ENCODE measurements at places on chromosomes 2 and 18.

DNA sequence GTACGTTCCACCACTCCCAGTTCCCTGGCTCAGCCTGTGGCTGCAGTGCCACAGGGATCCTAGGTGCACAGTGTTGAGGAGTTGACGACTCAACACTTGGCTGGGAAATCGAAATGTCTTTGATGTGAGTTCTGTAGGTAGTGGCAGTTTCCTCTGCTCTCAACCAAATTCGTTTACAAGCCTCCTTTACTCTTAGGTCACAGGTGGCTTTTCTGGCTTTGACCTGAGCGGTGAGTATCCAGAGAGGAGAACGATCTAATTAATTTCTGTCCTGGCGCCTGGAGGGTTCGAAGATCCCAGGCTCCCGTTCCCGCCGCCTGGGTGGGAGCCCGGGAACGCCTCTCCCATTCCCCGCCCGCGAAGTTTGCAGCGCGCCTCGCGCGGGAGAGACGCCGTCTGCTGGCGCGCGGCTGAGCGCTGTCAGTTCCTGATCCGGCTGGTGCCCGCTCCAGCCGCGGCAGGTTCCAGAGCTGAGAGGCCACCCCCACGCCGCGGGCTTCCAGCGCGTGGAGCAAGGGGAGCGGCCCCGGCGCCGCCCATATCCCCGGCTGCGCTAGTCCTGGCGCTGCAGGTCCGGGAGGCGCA lies at the start of gene LAMA3:
LAMA3 (plus strand) TSS at position 423 of the 585 bp plus-strand sequence. CDS start 231 bp downstream, outside the sequence.
- DNase-seq, result no peak

DNA sequence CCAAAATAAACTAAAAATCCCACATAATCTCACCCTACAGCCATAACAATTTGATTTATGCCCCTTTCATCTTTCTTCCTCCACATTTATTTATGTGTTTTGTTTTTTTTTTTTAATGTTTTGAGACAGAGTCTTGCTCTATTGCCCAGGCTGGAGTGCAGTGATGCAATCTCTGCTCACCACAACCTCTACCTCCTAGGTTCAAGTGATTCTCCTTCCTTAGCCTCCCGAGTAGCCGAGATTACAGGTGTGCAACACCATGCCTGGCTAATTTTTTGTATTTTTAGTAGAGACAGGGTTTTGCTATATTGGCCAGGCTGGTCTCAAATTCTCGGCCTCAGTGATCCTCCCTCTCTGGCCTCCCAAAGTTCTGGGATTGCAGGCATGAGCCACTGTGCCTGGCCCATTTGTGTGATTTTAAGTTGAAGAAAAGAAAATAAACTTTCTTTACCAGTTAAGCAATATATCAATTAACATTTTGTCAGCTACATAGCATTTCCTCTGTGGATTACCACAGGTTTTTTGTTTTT lies 35.9 kb upstream of the LPIN2 start:
- DNase-seq, result no peak

GRCh38 chr2:108243566-108243965 lies 3.8 kb downstream of the SULT1C3 start:
- DNase-seq, result no peak

- DNase-seq, result no peak
Measured at GRCh38 chr18:54611816-54612215, 20.8 kb downstream of the DYNAP start.

DNA sequence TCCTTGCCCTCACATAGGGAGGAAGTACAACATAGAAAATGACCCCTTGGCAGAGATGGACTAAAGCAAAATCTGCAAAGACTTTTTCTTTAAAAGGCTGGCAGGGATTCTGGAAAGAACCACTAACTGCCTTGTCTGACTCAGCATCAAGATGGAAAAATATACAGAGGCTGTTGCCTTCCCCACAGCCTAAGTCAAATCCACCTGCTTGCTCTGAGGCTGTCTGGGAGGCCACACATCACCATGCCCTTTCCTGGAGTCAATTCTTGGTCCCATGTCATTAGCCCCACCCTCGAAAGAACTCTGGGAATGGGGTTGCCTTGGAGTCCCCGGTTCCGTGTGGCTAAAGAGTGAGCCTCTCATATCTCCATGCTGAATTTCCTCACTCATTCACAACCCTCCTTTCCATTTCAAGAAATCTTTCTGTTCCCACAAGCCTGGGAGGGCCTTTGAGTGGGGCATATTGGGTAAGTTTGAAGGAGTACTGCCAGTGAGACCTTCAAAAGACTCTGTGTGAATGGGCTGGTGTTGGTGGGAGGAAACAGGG lies 39.4 kb downstream of the BMP10 start:
- no peak for DNase-seq

- DNase-seq, result peak; percentile 49
Measured at GRCh38 chr2:98634406-98635092, 26.2 kb downstream of the UNC50 start.

DNA sequence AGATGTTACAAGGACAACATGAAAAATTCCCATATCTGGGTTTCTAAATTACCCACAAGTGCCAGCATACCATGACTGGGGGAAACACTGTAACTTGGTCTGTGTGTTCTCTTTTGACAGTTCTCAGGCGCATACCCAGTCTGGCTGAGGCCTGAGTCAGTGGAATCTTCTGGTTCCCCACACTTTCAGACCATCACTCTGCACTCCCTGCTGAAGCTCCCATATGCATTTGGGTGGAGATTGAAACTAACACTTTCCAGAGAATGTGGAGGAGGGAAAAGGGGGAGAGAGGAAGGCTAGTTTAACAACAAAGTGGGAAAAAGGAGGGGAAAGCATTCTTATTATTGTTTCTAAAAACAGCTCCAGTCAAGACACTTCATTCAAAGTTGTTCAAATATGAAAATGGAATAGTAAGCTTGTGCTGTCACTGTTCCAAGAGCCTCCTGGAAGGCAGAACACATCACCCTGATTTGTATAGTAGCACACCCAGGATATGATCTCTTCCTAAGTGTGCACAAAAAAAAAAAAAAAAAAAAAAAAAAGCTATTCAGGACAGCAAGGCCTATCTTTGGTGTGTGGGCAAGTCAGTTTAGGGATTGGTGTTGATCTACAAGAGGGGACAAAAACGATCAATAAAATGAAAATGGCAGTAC lies 48.1 kb upstream of the CTIF start:
- DNase-seq, result no peak

DNA sequence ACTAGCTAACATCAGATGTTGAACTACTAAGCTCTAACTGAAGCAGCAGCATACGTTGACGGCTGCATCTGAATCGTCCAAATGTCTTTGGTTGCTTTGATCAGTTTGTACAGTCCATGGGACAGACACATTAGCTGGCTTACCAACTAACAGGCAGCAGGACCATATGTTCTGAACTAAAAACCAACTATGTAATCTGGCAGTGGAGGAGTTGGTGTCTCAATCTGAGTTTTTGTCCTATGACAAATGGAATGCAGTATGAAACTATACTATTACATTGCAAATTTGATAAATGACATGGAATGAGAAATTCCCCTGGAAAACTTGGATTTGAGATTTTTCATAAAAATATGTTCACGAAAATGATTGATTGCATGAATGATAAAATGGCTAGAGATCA lies 79.5 kb downstream of the EPHA4 start:
- DNase-seq, result no peak

DNA sequence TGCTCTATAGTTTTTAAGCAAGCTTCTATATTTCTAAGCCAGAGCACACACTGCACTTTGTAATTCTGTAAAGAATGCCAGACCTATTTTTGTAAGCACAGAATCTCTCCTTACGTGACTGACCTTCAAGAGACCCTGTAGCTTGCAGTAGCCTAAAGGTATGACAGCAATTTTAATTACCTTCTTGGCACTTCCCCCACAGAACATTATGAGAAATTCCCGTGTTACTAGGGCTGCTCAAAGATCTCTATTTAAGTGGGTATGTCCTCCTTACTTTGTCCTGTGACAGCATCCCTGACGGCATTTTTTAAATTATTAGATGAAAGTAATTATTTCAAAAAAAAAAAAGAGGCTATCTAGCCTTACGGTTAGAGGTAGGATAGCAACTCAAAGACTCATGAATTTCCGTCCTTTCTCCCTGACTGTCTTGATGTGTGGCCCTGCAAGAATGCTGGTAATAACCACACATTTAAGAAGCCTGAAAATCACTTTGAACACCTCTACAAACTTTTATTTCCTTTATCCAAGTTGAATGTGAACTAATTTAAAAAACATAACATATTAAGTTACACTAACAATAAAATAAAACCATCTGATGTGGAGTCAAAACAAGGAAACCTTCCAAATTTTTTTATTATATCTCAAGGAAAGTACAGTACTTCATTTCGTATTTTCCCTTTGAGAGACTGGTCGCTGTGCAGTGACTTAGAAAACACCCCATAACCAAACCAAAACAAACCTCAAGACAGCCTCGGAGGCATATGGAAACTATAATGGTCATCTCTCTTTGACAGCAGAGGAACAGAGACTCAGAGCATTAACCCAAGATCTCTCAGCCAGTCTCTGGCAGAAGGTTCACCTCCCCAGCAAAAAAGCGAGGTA lies 54.9 kb downstream of the THUMPD2 start:
- DNase-seq, result no peak

DNA sequence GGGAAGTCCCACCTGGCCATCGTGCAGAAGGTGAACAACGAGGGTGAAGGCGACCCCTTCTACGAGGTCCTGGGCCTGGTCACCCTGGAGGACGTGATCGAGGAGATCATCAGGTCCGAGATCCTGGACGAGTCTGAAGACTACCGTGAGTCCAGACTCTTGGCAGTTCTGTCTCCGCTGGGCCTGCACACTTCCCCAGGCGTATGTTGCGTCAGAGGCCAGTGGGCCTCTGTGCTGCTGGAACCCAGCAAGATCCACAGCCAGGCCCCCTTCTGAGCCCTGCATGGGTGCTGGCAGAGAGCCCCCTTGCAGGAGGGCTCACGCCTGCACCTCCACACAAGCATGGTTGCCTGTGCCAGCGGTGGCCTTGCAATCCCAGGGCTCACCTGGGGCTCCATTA lies 9.0 kb downstream of the CNNM3 start:
- DNase-seq, result no peak

DNA sequence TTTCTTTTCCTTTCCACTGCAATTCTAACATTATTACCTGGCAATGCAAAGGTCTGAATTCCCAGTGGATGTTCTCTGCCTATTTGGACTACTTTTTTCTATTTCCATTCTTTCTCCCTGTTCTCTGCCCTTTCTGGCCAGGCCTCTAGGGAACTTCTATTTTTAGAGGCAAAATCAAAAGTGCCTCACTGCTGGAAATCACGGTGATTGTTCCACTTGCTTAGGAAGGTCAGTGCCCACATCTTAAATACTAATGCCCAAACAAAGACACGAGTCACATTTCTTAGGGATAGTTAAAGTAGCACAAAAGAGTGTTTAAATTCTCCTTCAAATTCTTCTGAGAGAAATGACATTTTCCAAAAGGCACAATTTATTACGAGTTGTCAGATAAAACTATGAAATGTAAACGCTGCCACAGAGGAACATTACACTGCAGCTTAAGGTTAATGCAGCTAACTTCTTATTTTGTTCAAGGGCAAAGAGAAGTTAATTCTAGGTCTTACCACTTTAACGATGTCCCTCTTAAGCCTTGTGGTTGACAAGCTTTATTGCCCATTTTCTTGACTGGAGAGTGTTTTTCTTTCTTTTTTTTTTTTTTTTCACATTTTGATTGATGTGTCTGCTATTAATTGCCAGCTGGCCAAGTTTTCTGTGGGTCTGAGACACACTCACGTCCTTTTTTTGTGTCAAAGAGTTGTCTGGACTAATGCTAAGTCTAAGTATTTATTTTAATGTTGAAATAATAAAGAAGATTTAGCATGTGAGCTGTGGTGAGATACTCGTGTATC lies 34.7 kb downstream of the ST6GAL2 start:
- DNase-seq, result no peak

- DNase-seq, result no peak
Measured at GRCh38 chr18:73959352-73959751, 188.3 kb downstream of the FBXO15 start.

- DNase-seq, result no peak
Measured at GRCh38 chr18:31371989-31372388, 4.6 kb upstream of the DSG4 start.

- DNase-seq, result no peak
Measured at GRCh38 chr2:13858626-13859025, 773.9 kb upstream of the LRATD1 start.

GRCh38 chr2:44126106-44126797 lies 42.4 kb upstream of the PPM1B start:
- DNase-seq, result no peak

- DNase-seq, result no peak
Measured at GRCh38 chr2:220373878-220374277, 746.4 kb downstream of the SLC4A3 start.

DNA sequence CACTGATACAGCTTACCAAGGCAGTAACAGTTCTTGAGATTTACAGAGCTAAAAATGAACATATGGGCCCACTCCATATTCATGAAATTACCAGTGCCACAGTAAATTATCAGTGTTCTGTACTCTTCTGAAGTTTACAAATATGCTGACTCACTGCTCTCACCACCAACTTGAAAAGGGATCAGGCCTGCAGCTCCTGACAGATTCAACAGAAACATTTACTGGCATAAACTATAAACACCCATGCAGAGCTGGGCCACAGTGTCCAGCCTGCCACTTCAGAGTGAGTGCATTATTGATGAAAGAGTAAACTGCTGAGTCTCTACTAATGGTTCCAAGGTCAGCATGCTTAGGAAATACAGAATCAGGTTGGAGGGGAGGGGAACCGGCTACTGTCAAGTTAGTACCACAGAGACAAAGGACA lies 83.1 kb downstream of the FARSB start:
- DNase-seq, result peak; percentile 8

- DNase-seq, result no peak
Measured at GRCh38 chr18:13542520-13542847, 183.9 kb downstream of the FAM210A start.

DNA sequence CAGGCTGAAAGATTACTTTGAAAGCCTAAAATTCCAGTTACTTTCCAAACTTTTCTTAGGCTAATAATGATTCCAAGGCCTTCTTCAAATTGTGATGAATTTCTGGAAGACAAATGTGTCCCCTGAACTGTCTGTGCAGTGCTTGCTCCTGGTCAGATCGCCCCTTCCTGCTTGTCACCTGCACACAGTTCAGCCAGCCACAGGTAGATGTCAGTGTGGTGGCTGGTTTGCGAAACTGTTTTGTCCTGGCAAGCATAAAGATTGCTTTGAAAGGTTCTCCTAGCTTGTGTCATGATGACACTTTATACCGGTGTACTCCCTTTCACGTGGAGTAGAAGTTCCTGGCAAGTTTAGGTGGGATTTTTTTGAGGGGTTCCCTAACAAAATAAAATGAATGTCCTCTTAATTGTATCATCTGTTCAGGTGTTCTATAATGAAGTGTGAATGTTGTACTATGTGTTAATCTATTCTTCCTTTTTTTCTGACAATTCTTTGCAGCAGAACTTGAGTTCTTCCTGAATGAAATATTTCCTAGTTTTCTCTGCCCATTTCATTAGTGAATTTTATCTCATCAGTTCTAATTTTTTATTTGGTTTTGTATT lies 298.8 kb downstream of the ZNF407 start:
- peak; percentile 43 for DNase-seq

DNA sequence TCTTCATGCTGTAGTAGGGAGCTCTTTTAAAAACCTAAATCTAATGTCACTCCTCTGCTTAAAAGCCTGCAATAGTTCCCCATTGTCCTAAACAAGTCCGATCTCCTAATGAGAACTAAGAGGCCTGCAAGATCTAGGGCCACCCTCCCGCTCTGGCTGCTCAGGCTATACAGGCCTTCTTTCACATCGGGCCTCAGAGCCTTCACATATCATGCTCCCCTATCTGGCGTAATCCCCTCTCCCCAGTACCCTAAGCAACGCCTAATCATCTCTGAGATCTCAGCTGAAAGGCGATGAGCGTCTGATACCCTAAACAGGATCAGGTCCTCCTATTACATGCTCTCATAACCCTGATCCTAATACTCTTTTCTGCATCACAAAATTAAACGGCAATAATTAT lies 1.9 kb downstream of the MAP4K3 start:
- no peak for DNase-seq

- no peak for DNase-seq
Measured at GRCh38 chr2:62934517-62934916, 116.1 kb upstream of the OTX1 start.
